Amniotic epithelial cell (primary cell): ENCODE measurements at places on chromosomes 4 and X.

GRCh38 chr4:134518574-134519217 is 317.1 kb upstream of the PABPC4L start:
- no peak for DNase-seq

DNA sequence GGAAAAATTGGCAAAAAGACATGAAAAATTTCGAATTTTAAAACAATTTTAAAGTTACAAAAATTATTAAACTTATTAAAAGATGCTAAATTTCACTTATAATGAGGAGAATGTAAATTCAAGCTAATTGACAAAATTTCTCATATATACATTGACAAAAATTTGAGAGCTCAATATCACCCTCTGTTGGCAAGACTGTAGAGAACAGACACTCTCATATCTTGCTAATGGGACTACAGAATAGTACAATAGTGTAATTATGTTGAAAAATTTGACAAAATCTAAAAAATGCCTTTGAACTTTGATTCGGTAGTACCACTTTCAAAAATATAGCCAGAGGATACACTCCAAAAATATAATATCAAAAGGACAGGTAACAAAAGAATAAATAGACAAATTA is 29.8 kb downstream of the DCAF8L2 start:
- DNase-seq: peak; percentile 10

GRCh38 chr4:30769093-30769492 is 48.9 kb downstream of the PCDH7 start:
- no peak for DNase-seq

DNA sequence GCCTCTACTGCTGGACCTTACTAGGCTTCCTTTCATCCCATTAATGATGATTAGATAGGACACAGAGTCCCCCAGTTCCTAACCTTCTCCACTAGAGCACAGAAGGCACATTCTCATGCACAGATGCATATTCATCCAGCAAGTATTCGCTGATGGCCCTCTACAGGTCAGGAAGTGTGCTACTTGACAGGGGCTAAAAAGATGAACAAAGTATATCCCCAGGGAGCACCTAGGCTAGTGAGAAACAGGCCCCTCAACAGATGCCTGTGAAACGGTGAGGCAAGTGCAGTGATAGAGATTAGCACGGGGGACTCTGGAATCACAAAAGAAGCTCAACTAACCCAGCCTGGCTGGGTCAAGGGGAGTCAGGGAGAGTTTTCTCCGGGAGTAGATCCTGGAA is 95.8 kb downstream of the MGST2 start:
- peak; percentile 27 for DNase-seq
